GM12891 (cell line): ENCODE measurements at places on chromosomes 6 and 20.

DNA sequence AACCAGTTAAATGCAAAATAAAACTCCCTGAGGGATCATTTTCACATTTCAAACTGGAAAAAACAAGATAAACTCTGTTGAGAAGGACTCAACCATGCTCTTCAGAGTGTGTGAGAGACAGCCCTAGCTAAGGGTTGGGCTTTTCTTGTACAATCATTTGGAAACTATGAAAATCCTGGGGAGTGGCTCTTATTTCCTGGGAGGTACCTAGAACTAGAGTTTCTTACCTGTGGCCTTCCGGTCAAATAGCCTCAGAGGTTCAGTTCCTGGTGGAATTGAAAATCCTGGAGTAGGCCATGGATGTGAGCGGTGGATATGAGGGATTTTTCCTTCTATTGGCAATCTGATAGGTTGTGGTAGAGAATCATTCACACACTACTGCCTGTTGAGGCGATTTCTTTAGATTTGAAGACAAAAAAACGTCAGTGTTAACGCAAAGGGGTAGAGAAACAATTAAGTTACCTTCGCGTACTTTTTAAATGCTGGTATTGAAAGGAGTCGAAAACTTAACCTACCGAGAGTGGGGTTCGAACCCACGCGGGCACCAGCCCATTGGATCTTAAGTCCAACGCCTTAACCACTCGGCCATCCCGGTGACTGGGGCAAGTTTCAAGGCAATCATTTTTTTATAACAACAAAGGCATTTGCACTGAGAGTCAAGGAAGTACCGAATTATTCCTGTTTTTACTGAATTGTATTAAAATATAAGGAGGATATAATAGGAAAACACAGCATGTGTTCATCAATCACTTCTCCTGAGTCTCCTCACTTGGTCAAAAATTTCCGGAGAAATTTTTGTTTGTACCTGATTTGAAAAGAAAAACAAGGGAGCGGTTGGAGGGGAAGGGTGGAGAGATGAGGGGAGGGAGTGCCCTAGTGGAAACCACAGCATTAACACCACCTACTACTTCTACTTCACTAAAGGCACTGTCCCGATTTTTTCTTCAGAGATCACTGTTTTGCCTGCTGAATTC lies 191.3 kb downstream of the OR2B2 start:
- DNase-seq, result no peak

- DNase-seq, result no peak
These were observed 23.6 kb upstream of the TGM6 start for GRCh38 chr20:2357114-2357513.

- no peak for DNase-seq
These were observed 8.9 kb upstream of the AHI1 start for GRCh38 chr6:135506270-135506997.

GRCh38 chr6:37665304-37665703 lies 32.4 kb downstream of the MDGA1 start:
- DNase-seq, result no peak

GRCh38 chr20:32006841-32007786 lies 3.1 kb upstream of the CCM2L start:
- DNase-seq, result no peak

GRCh38 chr20:10769700-10770099 lies 95.9 kb upstream of the JAG1 start:
- no peak for DNase-seq

DNA sequence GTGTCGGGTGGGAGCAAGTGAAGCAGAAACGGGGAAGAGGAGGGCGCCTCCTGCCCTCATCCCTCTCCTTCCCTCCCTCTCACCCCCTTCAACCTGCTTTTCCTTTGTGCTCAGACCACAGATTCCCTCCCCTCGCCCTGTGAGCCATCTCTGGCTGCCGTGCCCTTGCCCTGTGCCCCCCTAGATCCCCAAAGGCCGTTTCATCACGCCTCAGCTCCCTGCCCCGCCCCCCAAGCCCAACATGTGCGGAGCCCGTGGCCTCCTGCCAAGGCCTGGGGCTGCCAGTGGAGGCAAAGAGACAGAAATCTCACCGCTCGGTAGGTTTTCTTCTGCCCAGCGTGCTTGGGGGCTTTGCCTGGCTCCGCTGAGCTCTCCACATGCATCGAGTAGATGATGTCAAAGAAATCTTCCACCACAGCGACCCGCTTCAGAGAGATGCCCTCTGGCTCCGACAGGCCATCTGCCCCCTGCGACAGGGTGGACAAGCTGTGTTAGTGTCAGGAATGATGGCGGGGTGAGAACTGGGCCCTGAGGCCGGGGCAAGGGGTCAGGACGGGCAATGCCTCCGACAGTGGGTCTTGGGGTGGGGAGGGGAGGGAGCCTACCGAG lies 57.6 kb downstream of the NOL4L start:
- no peak for DNase-seq

GRCh38 chr6:82910820-82911219 lies 154.8 kb downstream of the UBE3D start:
- no peak for DNase-seq

DNA sequence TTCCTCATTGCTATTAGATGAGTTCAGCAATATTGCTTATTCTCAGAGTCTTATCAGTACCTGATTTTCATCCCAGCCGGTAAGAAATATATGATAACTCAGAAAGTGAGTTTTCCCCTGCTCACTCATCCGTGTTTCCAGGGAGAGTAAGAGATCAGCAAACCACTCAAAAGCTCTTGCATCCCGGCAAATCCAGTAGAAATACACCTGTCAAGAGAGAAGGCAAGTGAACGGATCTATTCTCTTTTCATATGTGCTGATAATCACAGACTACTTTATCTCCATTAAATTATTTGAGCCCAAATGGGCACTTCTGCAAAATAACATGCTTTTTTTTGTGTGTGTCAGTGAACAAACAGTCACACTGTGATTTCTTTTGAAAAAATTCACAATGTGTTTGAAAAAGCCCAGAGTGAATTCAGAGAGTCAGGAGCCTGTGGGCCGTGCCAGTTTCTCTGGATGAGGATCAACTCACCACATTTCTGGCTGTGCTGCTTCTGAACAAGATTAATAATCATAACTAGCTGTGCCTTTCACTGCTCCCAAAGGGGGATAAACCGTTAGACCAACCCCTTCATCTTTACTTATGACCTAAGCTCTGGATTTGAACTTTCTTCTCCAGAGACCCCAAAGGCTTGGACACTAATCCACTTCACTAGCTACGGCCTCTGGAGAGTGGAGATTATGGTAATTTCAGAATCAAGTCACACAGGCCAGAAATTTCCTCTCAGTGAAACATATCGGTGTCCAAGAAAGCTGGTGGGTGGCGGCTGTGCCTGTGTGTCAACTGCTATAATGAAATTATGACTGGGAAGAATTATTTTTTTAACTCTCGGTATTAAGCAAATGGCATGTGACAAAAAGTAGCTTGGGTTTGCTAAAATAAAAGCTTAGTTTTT lies 44.2 kb downstream of the NOX3 start:
- DNase-seq, result no peak

DNA sequence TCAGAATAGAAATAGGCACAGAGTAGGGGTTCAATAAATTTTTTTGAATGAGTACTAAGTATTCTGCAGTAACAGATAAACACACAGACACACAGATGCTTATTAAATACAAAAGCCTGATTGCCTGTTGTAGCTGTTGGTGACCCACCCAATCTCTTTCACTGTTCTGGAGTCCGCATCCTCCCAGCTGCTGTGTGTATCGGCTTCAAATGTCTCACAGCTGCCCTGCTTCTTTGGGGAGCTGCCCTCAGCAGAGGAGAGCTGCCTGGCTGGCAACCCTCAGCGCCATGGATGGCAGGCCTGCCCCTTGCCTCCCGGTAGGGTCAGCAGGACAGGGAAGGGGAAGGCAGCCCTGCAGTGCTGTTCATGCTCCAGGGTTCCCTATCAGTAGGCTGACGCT lies 85.9 kb upstream of the PRND start:
- DNase-seq, result no peak

DNA sequence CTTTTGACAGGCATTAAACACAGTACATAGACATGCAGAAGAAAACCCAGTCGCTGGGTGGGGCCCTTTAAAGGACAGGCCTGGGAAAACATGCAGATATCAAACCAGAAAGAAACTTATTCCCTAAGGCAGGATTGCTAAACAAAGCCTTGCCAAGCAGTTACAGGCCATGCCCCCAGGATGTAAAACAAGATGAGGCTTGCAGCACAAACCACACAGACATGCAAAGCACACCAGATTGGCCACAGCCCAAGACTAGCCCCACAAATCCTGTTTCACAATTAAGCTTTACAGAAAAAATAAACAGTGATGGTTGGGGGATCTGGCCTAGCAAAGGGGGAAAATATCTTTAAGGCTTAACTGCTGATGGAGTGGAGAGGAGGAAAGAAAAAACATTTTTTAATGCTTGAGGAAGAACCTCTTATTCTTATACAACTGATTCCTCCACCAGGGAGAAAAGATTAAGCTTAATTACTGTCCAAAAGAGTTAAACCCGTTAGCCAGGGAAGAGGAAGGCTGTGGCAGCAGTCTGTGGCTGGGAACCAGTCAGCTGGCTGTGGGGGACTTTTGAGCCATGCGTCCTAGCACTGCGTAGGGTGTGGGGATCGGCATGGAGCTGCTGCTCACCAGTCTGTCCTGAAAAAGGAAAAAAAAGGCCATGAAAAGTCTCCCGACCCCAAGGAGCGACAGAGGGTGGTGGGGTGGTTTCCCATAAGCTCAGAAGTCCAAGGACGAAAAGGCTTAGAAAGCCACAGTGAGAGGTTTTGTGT lies 28.4 kb downstream of the COL19A1 start:
- DNase-seq, result no peak

- peak; percentile 98 for DNase-seq
These were observed at the start of gene OSTM1 for GRCh38 chr6:108074359-108075144. OSTM1 (minus strand) TSS chr6:108074741; CDS start chr6:108074651, 90 bp downstream.

- DNase-seq, result no peak
These were observed 153.6 kb downstream of the CD83 start for GRCh38 chr6:14270925-14271788.

- no peak for DNase-seq
These were observed 63.6 kb downstream of the CARMIL1 start for GRCh38 chr6:25342802-25343201.

DNA sequence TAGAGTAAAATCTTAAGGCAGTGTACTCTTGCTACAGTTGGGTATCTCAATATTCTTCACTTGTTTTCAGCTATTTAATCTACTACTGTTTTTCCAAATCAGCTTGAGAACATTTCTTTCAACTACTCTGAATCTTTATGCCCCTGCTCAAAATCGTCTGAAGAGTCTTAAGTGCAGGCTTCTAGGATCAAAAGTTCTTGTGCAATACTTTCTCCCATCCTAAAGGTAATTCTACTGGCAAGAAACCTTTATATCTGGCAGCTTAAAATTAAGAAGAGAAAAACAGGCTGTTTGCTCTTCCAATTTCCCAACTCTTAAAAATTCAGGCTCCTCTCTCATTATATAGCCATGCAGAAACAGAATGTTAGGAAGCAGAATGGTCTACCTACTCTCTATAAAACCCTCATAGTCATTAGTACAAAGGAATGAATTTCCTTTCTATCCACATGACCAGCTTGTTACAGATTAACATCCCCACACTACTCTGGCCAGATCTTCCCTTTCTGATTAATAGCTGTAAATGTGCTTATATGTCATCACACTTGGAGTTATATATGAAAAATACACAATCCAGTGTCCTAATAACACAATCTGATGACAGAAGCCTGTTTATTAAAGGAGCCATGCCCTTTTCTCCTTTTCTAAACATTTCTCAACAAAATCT lies 122.2 kb upstream of the FAM184A start:
- DNase-seq, result no peak

DNA sequence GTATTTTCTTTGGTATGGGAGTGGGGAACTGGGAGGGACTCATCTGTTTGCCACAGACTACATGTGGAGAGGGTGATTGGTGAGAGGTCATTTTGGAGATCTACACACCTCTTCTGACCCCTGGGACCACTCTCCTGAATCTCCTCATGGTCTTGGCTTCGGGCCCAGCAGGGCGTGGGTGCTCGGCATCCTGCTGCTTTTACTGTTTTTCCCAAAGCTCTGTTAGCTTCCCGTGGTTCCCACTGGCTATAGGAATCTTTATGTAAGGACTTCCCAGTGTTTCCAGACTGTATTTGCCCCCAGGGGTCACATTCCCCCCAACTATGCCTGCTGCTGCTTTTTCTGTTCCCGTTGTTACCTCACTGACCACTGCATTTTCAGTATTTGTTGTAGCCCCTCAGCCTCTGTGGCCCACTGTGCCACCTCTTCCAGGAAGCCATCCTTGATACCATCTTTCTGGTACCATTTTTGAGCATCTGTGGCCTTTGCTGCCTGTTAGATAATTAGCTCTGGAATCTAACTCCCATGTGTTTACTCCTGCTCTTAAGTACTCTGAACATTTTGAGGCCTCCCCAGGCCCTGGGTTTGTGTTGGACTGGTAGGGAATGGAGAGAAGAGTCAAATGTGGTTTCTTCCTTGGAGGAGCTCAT lies 14.9 kb downstream of the PLCG1 start:
- DNase-seq, result no peak

- DNase-seq, result peak; percentile 49
These were observed 582 bp downstream of the SNRPB start for GRCh38 chr20:2469991-2470422.

- DNase-seq, result no peak
These were observed 134.1 kb downstream of the CD109 start for GRCh38 chr6:73830119-73830518.

GRCh38 chr6:5667737-5668136 lies 339.0 kb downstream of the NRN1 start:
- DNase-seq, result no peak

GRCh38 chr6:107533415-107534059 lies 43.6 kb downstream of the SOBP start:
- no peak for DNase-seq

DNA sequence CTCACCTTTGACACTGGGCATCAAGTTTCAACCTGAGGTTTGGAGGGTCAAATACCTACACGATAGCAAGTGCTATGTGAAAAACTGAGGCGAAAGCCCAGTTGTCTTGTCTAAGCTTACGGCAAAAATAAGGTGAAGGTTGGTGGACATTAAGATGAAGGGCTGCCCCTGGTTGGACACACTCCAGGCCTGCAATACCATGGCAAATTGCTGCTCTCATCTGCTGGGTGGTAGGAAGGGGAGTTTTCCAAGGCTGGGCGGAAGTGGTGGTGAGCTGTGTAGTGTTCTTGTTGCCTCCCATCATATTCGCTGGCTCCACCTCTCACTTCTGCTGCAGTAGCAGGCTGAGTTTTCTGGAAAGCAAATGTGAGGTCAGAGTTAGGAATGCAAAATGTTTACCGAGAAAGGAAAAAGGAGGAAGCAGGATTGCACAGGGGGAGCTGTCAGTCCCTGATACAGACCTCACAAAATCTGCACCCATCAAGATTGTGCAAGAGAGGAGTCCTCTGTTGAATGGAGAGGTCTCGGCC lies 33.7 kb downstream of the SCP2D1 start:
- no peak for DNase-seq
